Activated CD8-positive, alpha-beta memory T cell treated with anti-CD3 and anti-CD28 coated beads, Interleukin-2, amount 10 ng/mL, durations not matched to agents 7 days and 5 days (primary cell): ENCODE measurements at places on chromosomes 2 and 18. TPM values are rescaled to one million over a fixed set of nuclear protein-coding genes. Genes with fewer than 3 reads are reported as not detected.

DNA sequence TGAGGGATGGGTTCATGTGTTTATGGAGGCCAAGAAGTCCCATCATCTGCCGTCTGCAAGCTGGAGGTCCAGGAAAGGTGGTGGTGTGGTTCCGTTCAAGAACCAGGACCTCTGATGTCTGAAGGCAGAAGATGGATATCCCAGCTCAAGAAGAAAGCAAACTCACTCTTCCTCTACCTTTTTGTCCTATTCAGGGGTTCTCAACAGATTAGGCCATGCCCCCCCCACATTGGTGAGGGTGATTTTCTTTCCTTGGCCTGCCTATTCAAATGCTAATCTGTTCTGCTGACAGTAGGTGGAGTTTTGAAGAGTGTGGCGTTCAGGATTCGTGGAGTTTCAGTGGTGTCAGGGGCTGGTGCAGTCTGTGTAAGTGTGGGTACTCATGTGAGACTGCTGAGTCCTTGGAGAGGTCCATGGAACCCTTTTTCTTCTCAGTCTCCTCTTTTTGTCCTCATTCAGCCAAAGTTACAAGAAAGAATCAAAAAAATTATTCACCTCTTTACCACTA is 5.9 kb downstream of the MSL3B start:
- no peak for DNase-seq
- no peak overlapping the region for H3K27ac ChIP-seq
- peaks cover 21% of the 10 kb centered on the region for H3K36me3 ChIP-seq
- no peak overlapping the region for H3K4me3 ChIP-seq
- peaks cover 22% of the 10 kb centered on the region for H3K4me1 ChIP-seq
- no peaks in the 10 kb centered on the region for H3K27me3 ChIP-seq

DNA sequence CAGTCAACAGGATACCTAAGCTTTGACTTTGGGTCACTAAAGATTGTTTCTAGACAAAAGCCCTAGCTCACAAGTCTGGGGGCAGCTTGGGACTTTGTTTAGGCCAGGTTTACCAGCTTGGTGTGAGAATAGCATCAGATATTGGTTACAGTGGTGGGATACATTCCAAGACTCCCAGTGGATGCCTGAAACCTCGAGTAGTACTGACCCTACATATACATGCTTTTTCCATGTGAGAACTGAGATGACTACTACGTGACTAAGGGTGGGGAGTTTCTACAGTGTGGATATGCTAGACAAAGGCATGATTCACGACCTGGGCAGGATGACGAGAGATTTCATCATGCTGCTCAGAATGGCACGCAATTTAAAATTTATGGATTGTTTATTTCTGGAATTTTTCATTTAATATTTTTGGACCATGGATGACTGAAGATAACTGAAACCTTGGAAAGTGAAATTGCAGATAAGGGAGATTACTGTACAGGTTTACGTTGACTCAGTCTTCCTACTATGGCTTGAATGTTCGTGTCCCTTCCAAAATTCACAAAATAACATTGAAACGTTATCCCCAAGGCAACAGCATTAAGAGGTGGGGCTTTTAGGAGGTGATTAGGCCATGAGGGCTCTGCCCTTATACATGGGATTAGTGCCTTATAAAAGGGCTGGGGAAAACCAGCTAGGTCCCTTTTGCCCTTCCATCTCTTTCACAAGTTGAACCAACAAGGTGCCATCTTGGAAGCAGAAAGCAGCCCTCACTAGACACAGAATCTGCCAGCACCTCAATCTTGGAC is 50.2 kb upstream of the CTAGE1 start:
- H3K4me1 ChIP-seq = peaks cover 4% of the 10 kb centered on the region
- no peak overlapping the region for H3K27ac ChIP-seq
- no peaks in the 10 kb centered on the region for H3K36me3 ChIP-seq
- H3K4me3 ChIP-seq = no peak overlapping the region

Gene PPP1R1C
- not detected for total RNA-seq

GRCh38 chr18:55088561-55088960 is 129.3 kb upstream of the CCDC68 start:
- H3K27me3 ChIP-seq = no peaks in the 10 kb centered on the region
- no peak overlapping the region for H3K27ac ChIP-seq
- no peaks in the 10 kb centered on the region for H3K4me1 ChIP-seq
- no peak for DNase-seq
- no peak overlapping the region for H3K4me3 ChIP-seq
- no peaks in the 10 kb centered on the region for H3K36me3 ChIP-seq

Gene ZAP70
- 286 TPM for total RNA-seq

GRCh38 chr2:126495189-126495588 is 160.8 kb upstream of the GYPC start:
- no peak overlapping the region for H3K4me3 ChIP-seq
- H3K27me3 ChIP-seq = peaks cover 4% of the 10 kb centered on the region
- H3K4me1 ChIP-seq = no peaks in the 10 kb centered on the region
- no peak overlapping the region for H3K27ac ChIP-seq

GRCh38 chr2:239955087-239955988 is 69.8 kb downstream of the NDUFA10 start:
- H3K27ac ChIP-seq = no peak overlapping the region
- peaks cover 4% of the 10 kb centered on the region for H3K36me3 ChIP-seq
- no peak overlapping the region for H3K4me3 ChIP-seq
- no peaks in the 10 kb centered on the region for H3K4me1 ChIP-seq

Gene OTOS
- total RNA-seq = not detected
